ENCODE measurements at places on chromosomes 6 and 20.

DNA sequence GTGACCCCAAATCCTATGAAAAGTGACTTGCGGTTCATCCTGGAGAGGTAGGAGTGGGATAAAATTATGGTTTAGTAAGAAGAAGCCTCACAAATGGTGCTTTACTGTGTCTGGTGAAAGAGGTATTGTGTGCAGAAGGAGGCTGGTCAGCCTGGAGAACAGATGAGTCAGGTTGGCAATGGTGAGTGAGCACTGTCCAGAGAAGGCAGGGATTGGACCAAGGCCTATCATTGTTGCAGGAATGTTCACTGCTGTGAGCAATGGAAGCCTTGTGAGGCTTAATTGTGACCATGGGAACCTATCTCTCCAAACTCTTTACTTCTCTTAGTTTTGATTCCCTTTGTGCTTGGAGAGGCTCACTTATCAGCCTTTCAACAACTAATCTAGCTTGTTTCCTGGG, 89.0 kb upstream of the KCNK16 start:
- DNase-seq: peak; percentile 40

DNA sequence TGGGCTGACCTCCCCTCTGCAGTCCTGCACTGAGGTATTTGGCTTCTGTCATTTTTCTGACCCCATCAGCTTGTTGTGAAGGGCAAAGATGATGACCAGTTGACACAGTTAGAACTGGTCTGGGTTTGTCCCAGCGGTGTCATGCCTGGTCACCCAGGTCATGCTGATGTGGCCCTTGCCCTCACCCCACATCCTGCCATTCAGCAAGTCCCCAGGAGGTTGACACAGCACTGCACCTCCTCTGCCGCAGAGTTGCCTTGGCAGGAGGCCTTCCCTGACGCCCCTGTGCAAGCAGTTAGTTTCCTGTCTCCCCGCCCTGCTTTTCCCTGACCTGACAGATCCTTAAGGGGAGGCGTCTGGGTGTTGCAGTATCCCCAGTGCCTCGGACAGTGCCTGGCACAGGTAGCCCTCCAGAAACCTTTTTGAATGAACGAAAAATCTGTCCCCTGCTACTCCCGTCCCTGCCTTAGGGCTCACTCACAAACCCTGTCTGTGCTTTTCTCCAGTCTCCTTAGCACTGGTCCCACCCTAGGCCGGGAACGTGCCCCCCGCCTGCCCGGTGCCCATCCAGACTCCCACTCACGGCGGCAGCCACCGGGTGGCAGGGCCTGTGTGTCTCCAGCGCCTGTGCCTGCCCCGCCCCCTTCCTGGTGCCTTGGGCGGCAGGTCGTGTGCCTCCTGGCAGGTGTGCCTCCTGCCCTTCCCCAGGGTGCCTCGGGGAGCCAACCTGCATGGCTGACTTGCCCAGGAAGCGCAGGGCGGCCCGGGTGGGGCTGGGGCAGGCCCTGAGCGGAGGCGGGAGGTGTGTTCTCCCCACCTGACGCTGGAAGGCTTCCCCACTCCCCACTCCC, 146.3 kb upstream of the RNF24 start:
- DNase-seq: no peak

DNA sequence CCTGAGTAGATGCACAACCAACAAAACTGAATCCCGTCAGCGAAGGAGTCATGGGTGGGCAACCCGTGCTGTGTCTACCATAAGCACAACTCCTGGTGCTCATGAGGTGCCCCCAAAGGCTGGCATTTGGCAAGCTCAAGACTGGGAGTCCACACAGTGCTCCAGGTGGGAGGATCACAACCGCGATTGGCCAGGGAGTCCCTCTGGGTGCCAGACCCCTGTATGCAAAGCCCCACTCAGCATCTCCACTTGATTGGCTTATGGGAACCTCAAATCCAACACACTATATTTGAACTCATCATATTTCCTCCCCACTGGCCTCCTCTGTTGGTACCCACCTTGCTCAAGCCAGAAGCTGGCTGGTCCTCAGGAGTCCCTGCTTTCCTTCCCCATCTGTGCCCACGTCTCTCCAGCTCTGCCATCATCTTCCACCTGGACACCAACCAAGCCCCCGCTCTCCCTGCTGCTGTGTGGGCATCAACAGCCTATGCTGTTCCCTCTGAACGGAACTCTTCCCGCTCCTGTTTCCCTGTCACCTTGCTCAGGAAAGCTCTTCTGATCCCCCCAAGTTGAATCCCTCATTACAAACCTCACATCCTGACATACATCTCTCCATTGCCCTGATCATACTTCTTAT, 142.3 kb upstream of the PTPN1 start:
- DNase-seq: no peak

- DNase-seq: no peak
Measured at GRCh38 chr6:127468936-127469335, 9.7 kb upstream of the KIAA0408 start.

DNA sequence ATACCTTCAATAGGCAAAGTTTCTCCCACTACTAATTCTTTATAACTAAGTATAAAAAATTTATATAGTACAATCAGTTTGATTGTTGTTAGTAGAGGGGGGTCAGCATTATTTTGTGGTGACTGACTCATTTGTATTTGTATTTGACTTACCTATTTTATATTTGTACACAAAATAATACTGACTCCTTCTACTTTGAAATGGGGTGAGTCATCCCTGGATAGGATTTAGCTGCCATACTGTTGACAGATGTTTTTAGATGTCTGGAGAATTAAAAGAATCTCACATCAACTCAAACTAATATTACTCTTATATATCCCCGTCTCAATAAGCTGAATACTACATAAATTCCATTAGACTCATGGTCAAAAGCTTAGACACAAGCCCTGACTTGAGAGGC, 114.9 kb downstream of the FRK start:
- no peak for DNase-seq

GRCh38 chr20:4073852-4074741, 58.7 kb upstream of the RNF24 start:
- DNase-seq: no peak

GRCh38 chr6:149201068-149201655, 116.3 kb upstream of the TAB2 start:
- DNase-seq: peak; percentile 49

DNA sequence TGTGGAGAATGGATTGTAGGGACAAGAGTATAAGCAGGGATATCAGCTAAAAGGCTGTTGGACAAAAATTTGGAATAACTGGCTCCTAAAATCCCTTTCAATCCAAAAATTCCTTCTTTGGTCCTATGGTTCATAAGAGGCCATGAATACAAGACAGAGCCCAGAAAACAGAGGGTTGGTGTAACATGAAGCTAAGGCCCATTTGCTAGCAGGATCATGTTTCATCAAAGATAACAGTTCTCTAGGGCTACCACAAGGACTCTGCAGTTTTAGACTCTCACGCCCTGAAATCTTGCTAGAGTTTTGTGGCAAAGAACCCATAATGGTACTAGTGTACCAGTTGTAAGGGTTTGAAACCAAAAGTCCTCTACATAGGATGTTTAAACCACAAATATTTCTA, 327.8 kb upstream of the TBX18 start:
- no peak for DNase-seq

GRCh38 chr6:701700-702479, 9.0 kb upstream of the EXOC2 start:
- no peak for DNase-seq

GRCh38 chr20:43731469-43731868, 4.7 kb upstream of the GTSF1L start:
- DNase-seq: no peak

GRCh38 chr20:63577317-63577894, 3.4 kb upstream of the HELZ2 start:
- DNase-seq: peak; percentile 43

DNA sequence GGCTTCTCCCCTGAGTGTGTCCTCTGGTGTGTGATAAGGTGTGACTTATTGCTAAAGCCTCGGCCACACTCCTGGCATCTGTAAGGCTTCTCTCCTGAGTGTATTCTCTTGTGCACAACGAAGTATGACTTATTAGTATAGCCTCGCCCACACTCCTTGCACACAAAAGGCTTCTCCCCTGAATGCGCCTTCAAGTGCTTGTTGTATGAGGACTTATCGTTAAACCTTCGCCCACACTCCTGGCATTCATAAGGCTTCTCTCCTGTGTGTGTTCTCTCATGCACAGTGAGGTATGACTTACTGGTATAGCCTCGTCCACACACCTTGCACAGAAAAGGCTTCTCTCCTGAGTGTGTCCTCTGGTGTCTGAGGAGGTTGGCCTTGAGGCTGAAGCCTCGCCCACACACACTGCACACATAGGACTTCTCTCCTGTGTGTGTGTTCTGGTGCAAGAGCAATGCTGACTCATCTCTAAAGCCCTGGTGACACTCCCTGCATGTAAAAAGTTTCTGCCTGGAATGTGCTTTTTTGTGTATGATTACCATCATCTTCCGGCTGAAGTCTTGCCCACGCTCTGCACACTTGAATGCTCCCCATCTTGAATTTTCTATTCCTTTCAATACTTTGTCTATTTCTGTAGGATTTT, 20.4 kb downstream of the ZNF337 start:
- DNase-seq: no peak

GRCh38 chr20:17972121-17972520, 3.3 kb downstream of the MGME1 start:
- DNase-seq: no peak

- DNase-seq: no peak
Measured at GRCh38 chr6:139587469-139587868, 213.0 kb upstream of the CITED2 start.

DNA sequence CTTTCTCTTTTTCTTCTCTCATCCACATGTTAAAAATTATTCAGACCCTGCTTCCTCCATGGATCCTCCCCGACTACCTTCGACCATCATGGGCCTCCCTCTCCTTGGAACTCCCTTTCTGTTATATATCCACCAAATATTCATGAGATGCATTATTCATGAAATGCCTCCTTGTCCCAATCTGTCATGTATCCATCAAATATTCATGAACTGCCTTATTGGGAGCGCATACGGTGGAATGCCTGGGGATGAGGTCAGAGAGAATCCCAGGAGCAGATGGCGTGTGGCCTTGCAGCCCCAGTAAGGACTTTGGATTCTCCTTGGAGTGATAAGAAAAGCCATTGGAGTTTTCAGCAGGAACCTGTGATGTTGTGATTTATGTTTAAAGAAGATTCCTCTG, 97.0 kb downstream of the NRN1 start:
- DNase-seq: no peak

GRCh38 chr6:43835872-43836419, 65.9 kb downstream of the VEGFA start:
- no peak for DNase-seq

- no peak for DNase-seq
Measured at GRCh38 chr20:1945660-1946059, 48.2 kb downstream of the PDYN start.

- DNase-seq: no peak
Measured at GRCh38 chr6:93327857-93328256, 91.5 kb downstream of the EPHA7 start.

GRCh38 chr20:4459081-4459480, 262.6 kb upstream of the PRND start:
- no peak for DNase-seq

DNA sequence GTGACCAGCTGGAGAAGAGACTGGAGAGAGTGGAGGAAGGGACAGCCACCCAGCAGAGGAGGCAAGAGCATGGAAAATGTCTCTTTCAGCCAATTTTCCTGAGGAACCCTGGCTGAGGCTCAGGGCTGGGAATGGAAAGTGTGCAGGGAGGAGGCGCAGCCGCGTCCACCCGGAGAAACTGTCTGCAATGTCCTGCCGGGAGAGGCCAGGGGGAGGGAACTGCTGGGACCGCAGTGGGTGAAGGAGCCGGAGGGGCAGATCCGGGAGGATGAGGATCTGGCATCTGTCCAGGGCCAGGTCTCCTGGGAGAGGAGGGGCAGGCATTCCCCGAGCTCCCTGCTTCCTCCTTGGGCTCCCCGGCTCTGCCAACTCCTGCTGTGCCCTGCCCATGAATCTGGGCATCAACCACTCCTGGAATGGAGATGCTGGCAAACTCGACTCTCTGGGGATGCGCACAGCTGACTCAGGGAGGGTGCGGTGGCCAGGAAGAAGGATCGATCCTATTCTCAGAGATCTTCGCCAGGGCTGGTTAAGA, 17.4 kb upstream of the HM13 start:
- DNase-seq: no peak

DNA sequence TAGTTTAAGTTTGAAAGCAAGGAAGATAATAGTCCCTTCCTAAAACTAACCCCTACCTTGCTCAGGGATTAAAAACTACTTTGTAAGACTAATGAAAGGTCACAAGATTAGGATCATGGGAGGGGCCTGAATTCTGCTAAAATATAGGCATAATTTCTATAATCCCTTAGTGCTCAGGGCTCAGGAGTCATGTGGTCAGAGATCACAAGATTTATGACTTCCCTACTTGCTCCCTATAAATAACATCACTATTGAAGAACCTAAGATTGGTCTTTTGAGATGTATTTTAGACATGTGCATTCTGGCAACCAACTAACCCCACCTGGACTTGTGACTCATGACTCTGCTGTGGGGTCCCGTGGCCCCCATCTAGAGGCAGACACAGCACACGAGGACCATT, 81.1 kb downstream of the STMND1 start:
- no peak for DNase-seq

DNA sequence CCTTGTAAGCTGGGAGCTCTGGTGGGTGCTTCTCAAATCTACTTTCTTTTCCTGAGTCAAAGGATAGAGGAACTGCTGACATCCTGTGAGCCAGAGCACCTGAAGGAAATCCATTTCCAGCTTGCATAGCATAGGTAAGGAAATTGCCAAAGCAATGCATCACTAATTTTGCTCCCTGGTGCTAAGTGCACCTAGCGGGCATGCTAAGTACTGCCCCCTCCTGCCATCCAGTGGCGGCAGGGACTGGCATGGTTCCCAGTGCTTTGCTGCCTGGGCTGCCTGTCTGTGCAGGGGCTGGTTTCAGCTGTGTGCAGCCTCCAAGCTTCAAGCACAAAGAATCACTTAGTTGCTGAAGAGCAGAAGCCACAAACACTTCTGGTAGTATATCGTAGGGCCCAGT, 63.9 kb downstream of the FARS2 start:
- DNase-seq: peak; percentile 88

GRCh38 chr6:4671587-4672115, 104.6 kb upstream of the CDYL start:
- no peak for DNase-seq

DNA sequence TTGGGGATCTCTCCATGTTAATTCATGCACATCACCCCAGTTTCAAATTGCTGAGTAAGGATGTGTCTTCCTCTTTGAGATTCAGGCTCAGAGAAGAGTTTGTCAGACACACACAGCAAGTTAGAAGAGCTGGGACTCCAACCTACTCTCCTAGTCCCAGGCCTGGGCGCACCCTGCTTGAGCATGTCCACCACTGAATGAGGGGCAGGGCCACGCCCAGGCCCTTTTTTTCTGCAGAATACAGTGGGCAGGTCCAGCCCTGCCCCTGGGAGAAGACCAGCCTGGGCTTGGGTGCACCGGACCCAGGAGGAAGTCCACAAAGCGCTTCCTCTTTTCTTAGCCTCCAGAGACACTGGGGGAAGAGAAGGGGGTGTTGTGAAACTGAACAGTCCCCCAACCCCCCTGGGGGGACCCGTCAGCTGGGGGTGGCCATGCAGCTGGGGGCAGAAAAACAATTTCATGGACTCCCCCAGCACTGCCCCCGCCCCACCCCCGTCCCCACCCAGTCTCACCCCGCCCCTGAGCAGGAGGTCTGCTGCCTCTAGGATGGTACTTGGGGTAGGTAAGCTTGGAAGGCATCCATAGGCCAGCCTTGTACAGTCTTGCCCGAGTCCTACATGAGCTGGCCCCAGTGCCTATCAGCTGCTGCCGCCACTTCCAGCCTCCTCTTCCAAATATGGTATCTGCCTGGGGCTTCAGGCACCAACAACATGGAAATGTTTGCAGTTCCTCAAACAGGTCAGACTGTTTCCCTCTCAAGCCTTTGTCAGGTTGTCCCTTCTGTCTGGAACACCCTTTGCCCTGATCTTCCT, 11.7 kb upstream of the HCK start:
- peak; percentile 66 for DNase-seq

All from Ammon's horn (tissue), 1 donor.